Activated T-cell treated with anti-CD3 and anti-CD28 coated beads for 24 hours (primary cell): ENCODE measurements at places on chromosomes 5 and 9.

GRCh38 chr5:8097146-8097545 lies 228.2 kb downstream of the MTRR start:
- no peak for DNase-seq

DNA sequence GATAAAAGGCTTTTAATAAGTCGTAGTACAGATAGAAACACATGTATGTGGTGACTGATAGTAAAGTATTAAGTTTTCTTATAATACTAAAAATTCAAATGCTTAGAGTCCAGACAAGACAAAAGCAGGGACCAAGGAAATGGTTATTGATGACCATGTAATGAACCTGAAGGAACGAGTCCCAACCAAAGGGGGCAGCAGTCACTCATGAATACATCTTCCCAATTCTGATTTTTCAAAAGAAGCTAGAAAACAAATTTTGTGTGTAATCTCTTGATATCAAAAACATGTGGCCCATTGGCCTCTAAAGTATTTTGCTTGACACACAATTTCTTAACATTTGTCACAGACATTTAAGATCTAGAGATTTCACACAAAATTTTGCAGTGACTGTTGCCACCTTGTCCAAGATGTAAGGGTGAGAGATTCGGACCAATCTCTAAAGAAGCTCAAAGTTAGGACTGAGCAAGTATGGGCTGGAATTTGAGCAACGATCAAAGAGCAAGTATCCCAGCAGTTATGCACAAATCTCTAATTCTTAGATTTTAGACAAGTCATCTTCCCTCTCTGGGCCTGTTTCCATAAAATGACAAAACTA lies 66.8 kb downstream of the ARL15 start:
- DNase-seq = no peak

DNA sequence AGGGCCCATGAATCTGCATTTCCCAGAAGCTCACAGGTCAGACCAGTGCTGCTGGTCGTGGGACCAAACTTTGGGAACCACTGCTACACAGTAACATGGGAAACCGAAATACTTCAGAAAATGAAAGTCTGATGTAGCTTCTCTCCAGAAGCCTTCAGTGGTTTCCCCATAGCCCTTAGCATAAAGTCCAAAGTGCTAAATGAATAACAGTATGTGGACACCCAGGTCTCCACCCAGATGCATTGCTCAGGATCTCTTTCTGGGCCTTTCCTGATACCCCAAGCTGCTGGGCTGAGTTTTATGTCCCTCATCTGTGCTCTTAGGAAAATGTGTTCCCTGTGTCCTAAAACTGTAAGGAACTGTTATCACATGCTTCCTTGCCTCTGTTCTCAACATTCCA lies 100.4 kb downstream of the NFIB start:
- no peak for DNase-seq

DNA sequence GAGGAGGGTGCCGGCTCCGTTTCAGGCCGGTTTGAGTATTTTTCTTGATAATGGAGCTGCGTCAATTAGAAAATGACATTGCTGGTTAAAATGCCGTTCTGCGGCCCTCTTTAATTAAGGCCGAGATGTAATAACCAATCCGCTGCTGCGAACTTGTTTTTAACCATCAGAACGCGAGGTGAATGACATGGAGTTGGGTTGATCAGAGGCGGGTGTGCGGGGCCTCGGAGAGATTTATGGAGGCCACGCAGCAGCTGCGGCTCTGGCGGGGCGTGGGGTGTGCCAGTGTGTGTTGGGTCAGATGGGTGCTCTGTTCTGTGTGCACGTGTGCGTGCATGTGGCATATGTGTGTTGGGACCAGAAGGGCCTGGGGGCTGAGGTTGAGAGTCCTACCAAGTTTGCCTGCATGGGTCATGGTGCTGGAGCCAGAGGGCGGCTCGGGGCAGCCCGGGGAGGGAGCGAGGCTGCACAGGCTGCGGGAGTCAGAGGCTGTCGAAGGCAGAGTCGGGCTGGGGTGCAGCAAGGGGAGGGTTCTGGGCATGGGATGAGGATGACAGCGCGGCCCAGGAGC lies 25.4 kb downstream of the RXRA start:
- DNase-seq = no peak

GRCh38 chr5:168931638-168932345 lies 352.6 kb upstream of the PANK3 start:
- DNase-seq = no peak

DNA sequence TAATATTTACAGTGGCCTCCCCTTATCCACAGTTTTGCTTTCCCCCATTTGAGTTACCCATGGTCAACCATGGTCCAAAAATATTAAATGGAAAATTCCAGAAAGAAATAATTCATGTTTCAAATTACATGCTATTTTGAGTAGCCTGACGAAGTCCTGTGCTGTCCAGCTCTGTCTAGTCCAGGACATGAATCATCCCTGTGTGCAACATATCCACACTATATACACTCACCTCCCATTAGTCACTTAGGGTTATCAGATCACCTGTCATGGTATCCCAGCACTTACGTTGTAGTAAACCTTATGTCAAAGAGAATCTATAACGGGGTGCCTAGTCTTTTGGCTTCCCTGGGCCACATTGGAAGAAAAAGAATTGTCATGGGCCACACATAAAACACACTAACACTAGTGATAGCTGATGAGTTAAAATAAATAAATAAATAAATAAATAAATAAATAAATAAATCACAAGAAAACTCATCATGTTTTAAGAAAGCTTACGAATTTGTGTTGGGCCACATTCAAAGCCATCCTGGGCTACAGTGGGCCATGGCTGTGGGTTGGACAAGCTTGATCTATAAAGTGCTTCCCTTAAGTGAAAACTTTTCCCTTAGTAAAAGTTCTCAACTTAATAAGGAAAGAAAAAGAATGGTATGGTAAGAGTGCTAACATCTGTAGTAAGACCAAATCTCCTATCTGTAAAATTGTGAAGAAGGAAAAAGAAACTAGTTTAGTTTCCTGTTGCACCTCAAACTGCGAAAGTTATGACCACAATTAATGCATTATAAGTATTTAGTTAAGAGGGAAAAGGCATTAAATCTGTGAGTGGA lies 15.9 kb upstream of the OMD start:
- DNase-seq = no peak

GRCh38 chr9:98185021-98185567 lies 7.3 kb downstream of the CORO2A start:
- DNase-seq = no peak

- no peak for DNase-seq
These were observed 142.2 kb downstream of the FGF10 start for GRCh38 chr5:44246986-44247385.

DNA sequence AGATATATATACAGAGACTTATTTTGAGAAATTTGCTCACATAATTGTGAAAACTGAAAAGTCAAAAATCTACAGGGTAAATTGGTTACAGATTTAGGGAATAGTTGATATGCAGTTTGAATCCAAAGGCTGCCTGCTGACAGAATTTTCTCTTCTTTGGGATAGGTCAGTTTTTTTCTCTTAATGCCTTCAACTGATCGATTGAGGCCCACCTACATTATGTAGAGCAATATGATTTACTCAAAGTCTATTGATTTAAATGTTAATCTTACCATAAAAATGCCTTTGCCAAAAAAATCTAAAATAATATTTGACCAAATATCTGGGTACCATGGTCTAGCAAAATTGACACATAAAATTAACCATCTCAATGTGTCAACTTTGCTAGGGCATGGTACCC lies 3.9 kb upstream of the GHR start:
- no peak for DNase-seq

DNA sequence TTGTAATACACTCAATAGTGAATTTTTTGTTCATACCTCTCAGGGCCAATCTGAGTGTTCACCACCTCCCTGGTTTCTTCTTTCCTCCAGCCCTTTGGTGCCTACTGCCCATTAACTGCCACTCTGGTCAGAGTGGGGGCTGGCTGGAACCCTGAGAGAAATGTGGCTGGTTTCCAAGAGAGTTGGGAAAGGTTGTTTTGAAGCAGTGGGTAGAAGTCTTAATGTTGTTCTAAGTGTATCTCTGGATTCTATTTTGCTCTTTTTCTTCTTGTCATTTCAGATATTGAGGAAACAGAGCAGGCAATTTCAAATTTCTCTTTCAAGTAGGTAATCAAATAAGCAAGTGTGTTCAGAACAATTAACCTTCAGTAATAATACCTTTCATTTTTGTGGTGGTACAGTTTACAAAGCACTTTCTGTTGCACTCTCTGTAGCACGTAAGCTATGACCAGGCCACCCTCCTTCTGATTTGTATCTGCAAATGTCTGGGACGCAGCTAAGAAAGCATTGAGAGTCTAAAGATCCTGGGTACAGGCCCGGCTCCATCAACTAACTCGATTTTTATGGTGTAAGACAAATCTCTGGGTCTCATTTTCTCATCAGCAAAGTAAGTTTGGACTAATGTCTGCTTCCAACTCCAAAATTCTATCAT lies 8.4 kb downstream of the SLC1A3 start:
- no peak for DNase-seq

GRCh38 chr9:93288891-93289883 lies 105.2 kb downstream of the WNK2 start:
- no peak for DNase-seq

- no peak for DNase-seq
These were observed 255.9 kb downstream of the PSAT1 start for GRCh38 chr9:78552802-78553201.

- DNase-seq = no peak
These were observed 2.0 kb downstream of the PCDHGC3 start for GRCh38 chr5:141477815-141478214.

DNA sequence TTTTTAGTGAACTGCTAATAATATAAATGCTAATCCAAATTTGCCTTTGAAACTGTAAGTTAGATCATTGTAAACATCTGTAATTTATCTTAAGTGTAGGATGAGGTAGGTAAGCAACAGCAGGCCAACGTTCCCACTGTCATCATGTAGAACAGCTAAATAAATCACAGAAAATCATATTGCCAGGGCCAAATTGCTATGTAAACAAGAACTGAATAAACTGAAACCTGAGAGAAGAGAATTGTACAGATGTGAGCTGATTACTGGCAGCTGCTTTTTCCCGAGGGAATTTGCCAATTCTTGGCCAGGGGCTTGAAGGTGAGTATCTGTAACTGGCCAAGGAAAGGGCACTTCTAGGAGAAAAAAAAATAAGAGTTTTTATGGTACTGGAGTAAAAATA lies 97.6 kb downstream of the CDH10 start:
- DNase-seq = no peak

GRCh38 chr9:7968687-7969086 lies 169.1 kb upstream of the DMAC1 start:
- no peak for DNase-seq

- no peak for DNase-seq
These were observed 84.4 kb upstream of the SARDH start for GRCh38 chr9:133822430-133823065.

- no peak for DNase-seq
These were observed 19.8 kb upstream of the ITGA1 start for GRCh38 chr5:52767766-52768480.

GRCh38 chr9:96136992-96137670 lies 164.8 kb downstream of the HSD17B3 start:
- no peak for DNase-seq

- DNase-seq = peak; percentile 7
These were observed 53.0 kb downstream of the PSD2 start for GRCh38 chr5:139848508-139849100.

- DNase-seq = no peak
These were observed 122.3 kb downstream of the SEMA5A start for GRCh38 chr5:9423571-9423970.

GRCh38 chr9:27518809-27519208 lies 5.3 kb upstream of the IFNK start:
- DNase-seq = no peak

GRCh38 chr5:135743181-135743580 lies 91.3 kb upstream of the SLC25A48 start:
- no peak for DNase-seq

DNA sequence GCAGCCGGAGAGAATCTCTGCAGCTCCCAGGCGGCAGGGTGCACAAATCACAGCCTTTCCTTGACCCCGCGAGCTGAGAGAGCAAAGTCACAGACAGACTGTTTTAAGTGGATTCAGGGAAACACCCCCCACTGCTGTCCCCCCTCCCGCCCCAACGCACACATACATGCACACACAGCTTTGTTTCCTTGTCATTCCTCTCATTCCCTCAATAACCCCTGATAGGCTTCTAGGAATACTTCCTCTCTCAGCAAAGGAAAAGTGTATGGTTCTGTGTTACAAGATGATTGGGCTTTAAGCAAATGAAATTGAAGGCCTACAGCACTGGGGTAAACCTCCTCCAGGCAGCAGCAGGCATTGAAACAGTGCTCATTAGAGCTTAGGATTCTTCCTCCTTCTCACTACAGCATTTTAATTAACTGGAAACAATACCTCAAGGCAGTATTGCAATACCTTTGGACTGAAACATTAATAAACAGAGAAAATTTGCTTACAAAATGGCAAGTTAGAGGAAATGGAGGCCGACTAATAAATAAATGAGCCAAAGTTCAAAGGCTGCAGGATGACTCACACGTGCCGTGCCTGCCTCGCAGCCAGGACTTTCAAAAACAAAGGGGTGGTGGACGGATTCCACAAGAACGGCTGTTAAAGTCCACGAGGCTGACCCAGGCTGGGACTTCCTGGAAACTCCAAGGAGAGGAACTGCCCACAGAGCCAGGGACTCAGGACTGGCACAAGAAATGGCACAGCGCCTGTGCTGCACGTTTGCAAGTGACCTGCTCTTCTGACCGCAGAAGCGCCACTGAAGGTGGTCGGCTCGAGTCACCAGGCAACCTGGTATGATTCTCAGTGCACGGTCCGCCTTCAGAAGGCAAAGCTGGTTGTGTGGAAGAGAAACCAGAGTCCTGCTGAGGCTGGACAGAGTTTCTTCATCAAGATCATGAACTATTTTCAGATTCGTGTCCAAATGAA lies 236.2 kb downstream of the SYK start:
- DNase-seq = no peak

GRCh38 chr5:90602681-90603080 lies 44.1 kb downstream of the ADGRV1 start:
- no peak for DNase-seq

DNA sequence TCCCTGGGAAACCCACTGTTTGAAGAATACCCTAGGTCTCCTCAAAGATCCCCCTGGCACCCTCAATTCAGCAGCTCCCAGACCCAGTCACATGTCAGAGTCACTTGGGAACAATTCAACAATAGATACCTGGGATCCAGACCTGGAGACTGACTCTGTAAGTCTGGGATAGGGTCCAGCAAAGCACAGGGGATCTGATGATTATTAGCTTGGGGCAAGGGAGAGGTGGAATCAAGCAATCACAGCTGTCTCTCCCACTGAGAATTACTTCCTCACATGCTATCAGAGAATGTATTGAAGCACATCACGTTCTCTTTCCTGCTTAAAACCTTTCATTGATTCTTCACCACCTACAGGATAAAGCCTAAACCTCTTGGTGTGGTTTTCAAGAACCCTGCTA lies 5.9 kb downstream of the FAM193B start:
- DNase-seq = no peak
